C1 segment of cervical spinal cord (tissue), 14 donors: ENCODE measurements at places on chromosomes 6 and 20.
A peak's percentile ranks its signal among the peaks of the same experiment; 100 is the strongest.

DNA sequence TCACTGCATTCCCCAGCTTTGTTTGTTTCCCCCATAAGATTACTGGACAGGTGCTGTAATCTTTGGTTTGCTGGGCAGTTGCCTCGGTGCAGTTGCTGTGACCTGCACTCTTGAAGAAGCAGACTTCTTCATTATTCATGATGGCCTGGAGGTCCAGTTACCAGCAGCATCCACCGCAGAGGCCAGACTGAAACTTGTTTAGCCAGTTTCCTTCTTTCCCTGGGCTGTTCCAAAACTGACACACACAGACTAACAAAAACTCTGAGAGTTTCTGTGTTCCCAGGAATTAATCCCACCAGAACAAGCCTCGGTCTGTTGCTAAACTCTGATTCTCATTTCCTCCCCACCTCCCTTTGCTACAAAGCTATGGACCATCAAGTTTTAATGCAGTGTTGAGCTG lies 144.1 kb downstream of the QRSL1 start:
- no peak for DNase-seq

DNA sequence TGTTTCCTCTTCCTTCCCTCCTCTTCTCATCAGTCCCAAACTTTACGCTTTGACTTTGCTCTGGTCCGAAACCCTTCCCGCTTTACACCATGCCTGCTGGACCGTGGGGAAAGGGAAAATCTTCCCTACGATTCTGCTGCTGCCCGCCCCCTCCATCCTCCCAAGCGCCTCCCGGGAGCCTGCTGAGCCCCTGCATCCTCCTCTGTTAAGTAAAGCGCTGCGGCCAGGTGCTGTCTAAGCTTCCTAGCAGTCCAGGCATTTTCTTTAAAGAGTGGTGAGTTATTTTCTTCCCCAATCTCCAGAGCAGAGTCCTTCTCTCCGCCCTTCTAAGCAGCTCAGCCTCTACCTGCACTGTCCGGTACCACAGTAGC lies 376.3 kb downstream of the RNGTT start:
- no peak for DNase-seq

DNA sequence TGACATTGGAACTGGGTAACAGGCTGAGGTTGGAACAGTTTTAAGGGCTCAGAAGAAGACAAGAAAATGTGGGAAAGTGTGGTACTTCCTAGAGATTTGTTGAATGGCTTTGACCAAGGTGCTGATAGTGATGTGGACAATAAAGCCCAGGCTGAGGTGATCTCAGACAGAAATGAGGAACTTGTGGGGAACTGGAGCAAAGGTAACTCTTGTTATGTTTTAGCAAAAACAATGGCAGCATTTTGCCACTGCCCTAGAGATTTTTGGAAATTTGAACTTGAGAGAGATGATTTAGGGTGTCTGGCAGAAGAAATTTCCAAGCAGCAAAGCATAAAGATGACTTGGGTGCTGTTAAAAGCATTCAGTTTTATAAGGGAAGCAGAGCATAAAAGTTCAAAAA lies 474.7 kb upstream of the ADGRB3 start:
- no peak for DNase-seq

DNA sequence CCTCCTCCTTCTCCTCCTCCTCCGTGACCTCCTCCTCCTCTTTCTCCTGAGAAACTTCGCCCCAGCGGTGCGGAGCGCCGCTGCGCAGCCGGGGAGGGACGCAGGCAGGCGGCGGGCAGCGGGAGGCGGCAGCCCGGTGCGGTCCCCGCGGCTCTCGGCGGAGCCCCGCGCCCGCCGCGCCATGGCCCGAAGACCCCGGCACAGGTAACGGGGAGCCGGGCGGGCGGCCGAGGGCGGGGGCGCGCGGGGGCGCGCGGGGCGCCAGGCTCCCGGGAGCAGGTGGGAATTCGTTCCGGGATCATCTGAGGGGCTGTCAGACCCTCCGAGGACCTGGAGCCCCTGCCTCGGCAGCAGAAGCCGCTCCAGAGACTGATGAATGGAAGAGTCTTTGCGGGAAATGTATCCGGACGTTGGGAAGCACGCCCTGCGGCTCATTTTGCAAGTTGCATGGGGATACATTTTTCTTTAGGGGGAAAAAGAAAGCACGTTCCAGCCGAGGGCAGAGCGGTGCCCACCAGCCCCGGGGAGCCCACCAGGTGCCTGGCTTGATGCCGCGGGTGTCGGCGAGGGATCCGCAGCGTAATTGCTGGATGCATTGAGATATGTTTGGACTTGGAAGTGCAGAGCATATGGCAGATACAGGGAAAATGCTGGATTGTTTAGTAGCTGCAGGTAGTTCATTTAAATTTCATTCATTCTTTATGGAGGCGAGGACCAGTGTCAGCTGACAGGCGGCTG lies 394 bp downstream of the MYB start:
- no peak for DNase-seq

DNA sequence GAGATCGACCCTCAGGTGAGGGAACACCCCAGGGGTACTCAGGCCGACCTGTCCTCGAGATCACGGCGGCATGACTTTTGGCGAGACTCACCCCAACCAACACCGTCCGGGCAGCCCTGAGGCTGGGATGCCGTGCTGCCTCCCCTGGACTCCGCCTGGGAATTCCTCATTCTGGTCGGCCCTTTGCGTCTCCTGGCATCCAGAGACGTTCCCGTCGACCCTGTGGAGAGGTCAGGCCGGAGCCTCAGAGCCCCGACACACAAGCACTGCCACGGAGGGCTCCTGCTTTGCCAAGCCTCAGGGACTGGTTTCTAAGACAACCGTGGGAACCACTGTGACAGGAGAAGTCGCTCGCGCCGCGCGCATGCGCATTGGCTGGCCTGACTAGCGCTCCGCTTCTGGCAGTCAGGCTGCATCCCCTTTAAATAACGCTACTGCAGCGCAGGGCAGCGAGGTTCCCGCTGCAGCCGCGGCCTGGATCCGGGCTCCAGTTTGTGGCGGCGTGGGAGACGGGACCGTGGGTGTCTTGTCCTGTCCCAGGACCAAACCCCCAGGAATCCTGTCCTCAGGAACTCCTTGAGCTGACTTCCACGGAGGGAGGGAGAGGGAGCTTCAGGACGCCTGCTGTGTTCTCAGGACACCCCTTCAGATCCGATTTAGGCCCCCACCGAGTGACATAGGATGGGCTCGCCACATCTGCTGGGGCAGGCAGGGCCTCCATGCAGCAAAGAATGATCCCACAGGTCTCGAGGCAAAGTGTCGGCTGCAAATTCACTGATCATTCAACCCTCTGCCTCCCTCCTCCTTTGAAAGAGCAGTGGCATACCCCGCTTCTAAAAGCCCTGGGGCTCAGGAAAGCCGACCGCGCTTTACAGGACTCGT lies 163.2 kb upstream of the ZNF337 start:
- peak; percentile 88 for DNase-seq

DNA sequence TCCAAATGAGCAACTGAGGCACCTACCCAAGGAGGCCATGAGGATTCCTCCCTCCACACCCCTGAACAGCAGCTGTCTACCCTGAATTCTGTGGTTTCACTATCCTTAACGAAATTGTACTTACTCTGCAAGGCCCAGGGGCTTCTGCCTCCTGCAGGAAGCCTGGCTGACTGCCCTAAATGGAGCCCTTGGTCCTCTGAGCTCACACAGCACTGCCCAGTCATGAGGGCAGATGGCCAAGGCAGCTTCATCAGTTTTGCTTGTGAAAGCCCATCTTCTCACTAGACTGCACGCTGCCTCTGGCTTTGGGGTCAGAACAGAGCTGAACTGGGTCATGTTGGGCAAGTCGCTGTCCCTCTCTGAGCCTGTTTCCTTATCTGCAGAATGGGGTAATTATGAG lies 26.4 kb upstream of the SIRPA start:
- DNase-seq = no peak

DNA sequence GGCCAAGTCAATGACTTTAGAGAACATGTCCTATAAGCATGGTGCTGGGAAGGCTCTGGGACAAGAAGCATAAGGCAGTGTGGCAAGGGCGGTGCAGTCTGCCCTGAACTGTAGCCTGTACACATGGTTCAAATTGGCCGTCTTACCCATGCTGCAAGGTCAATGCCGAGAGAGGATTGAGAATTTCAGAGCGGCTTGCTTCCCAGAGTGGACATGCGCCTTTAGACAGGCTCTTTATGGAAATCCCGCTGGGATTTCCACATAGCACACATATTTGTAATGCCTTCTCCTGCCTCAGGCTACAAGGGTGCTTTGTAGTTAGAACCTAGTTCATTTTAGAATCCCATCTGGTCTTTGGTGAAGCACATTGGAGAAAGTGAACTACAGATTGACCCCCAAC lies 36.1 kb upstream of the CEP162 start:
- no peak for DNase-seq

GRCh38 chr6:11198663-11199603 lies 33.5 kb downstream of the NEDD9 start:
- no peak for DNase-seq

GRCh38 chr20:1813101-1813529 lies 82.1 kb upstream of the SIRPA start:
- no peak for DNase-seq

GRCh38 chr20:34300809-34301586 lies 2.2 kb downstream of the AHCY start:
- DNase-seq = no peak

- DNase-seq = no peak
These were observed 33.9 kb upstream of the KLHL31 start for GRCh38 chr6:53699462-53699861.

GRCh38 chr6:5674141-5674540 lies 332.6 kb downstream of the NRN1 start:
- no peak for DNase-seq

- DNase-seq = no peak
These were observed 21.5 kb downstream of the COL9A3 start for GRCh38 chr20:62838128-62838891.

DNA sequence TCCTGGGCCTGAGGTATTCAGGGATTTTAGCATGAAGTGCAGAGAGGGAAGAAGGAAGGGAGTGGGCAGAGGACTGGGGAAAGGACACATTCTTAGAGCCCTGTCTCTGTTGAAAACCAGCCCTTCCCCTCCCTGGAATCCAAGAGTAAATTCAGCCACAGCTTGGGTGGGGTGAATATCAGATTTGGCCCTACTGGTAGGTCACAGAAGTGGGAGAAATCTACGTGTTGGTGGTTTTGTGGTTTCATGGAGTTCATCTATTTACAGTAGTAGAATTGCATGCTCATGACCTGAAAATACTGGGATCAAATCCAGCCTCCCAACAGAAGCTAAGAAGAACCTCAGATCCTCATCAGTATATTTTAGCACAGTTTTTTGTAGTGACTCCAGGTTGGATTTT lies 404.4 kb downstream of the BMP2 start:
- no peak for DNase-seq

GRCh38 chr6:136696238-136696637 lies 96.0 kb downstream of the MAP3K5 start:
- DNase-seq = no peak

DNA sequence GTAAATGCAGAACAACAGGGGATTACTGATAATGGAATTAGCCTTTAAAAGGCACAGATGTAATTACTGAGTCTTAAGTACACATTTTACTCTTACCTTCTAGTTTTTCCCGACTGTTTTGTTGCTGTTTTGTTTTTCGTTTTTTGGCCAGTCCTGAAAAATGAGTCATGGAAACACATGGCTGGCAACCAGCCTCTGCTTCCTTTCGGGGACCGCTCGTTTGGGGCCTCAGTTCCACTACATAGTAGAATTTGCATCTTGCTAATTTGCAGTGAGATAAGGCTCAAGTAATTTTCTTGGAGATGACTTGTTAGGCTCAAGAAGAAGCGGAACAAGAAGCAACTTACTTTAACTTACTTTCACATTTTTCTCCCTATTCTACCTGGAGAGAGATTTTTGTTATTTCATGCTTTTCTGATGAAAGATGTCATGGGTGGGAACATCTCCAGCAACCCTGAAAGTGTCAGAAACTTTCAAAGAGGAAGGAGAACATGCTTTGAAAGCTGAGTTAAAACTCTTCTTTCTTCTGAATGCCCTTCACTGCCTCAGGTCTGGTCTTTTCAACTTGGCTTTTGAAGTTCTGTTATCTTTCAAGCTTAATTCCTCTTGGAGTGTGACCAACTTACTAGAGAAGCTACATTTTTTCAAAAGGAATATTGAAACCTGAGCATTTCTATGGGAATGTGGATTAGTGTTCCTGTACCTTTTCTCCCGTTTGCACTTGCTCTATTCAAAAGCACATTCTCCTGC lies 71.5 kb upstream of the HDAC2 start:
- no peak for DNase-seq

GRCh38 chr6:41545247-41545702 lies 906 bp upstream of the FOXP4 start:
- no peak for DNase-seq

DNA sequence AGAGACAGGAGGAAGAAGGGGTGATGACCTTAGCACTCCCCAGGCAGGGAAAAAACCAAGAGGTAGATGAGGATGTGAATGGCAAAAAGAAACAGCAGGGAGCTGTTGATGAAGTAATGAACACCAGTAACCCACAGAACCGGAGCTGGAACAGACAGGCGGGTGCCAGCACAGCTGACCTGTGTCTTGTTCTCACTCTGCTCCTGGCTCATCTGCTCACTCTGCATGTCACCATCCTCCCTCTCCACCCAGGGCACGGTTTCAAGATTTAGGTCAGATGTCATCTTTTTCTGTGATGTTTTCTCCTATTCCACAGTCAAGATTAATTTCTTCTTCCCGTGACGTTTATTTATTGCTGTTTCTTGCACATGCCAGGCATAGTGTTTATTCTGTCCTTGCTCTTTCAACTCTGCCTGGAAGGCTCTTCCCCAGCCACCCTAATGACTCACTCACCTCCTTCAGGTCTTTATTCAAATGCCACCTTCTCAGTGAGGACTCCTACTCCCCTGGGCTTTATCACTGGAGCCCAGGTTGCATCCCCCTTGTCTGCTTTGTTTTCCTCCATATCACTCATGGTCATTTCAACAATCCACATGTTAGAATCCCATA lies 164.5 kb upstream of the HDAC2 start:
- DNase-seq = no peak

DNA sequence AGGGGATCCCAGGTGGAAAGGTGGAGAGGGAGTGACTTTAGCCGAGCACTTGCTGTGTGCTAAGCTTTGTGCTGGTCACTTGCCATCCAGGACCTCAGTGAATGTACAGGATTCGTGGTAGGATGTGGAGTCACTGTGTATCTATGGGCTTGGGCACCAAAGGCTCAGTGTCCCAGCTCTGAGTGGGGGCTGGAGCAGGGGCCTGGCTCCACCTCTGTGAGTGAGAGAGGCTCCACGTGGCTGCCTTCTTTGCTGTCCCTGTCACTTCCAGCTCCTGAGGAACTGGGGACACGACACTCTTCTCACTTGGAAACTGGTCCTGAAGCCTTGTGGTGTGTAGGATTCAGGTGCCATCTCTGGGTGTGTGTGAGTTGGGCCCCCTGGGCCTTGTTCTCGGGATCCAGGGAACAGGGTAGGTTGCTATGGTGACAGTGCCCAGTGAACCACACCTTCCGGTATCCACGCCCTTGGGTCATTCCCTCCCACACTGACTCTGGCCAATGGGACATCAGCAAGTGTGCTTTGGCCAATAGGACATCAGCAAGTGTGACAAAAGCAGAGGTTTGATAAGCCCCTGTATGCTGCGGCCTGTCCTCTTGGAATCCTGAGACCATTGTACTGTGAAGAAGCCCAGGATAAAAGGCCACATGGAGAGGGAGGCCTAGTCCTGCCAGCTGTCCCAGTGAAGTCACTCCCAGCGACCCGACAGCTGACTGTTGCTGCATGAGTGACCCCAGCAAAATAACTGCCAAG lies 87.7 kb downstream of the CDH22 start:
- no peak for DNase-seq
